CD8-positive, alpha-beta memory T cell (primary cell): ENCODE measurements at places on chromosomes 5 and 9. TPM values are rescaled to one million over a fixed set of nuclear protein-coding genes. Genes with fewer than 3 reads are reported as not detected.

- no peak overlapping the region for H3K4me3 ChIP-seq
- DNase-seq, result no peak
- H3K4me1 ChIP-seq, result no peaks in the 10 kb centered on the region
- H3K27me3 ChIP-seq, result no peaks in the 10 kb centered on the region
- H3K27ac ChIP-seq, result no peak overlapping the region
Observed at GRCh38 chr5:25500635-25501034, 855.9 kb upstream of the CDH10 start.

Gene MLANA
- total RNA-seq, result not detected

GRCh38 chr5:52673495-52673894 is 114.2 kb upstream of the ITGA1 start:
- no peak overlapping the region for H3K4me3 ChIP-seq
- H3K36me3 ChIP-seq, result no peaks in the 10 kb centered on the region
- no peak for DNase-seq
- H3K27me3 ChIP-seq, result no peaks in the 10 kb centered on the region

DNA sequence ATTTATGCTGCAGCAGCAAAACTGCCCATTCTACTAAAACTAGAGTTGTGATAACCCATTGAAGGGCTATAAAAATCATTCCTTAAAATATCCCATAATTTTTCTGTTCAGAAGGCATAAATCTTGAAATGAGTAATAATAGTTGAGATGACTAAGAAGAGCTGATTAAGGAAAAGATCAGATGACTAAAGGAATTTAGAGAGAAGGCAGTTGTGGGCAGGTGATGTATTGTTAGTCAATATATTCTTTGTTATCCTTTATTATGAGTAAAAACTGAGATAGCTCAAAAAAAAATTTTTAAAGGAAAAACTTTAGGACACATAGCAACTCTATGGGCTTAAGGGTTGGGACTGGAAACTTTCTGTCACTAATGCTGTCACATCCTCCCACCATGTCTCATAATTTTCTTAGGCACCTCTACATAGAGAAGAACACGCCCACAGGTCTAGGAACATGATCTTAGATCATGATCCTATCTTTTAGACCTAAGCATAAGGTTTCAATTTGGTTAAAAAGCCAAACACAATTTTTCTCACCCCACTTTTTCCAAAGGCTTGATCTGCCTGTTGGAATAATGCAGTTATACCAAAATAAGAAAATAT is 597.5 kb upstream of the MEF2C start:
- H3K27me3 ChIP-seq, result no peaks in the 10 kb centered on the region
- no peaks in the 10 kb centered on the region for H3K36me3 ChIP-seq
- no peak overlapping the region for H3K27ac ChIP-seq

DNA sequence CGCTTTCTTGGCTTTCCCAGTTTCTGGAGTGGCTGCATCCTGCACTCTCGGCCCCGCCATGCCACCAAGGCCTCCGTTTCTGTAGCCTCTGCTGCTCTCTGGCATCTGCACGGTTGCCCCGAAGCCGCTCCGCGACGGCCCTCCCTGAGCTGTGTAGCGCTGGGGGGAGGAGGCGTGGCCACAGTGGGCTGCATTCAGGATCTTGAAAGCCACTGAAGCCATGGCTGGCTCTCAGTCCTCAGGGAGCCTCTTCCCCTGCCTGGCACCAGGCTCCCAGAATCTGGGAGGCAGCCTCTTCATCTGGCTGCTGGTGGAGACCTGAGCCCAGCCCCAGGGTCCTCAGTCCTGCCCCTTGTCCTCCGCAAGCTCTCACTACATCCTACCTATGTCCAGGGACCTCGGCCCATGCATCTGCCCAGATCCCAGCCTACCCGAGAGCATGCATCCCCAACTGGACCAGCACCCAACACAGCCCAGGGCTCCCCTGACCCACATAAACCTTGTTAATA is 25.1 kb downstream of the PAEP start:
- no peak overlapping the region for H3K27ac ChIP-seq
- no peaks in the 10 kb centered on the region for H3K4me1 ChIP-seq
- DNase-seq, result no peak
- no peaks in the 10 kb centered on the region for H3K36me3 ChIP-seq

DNA sequence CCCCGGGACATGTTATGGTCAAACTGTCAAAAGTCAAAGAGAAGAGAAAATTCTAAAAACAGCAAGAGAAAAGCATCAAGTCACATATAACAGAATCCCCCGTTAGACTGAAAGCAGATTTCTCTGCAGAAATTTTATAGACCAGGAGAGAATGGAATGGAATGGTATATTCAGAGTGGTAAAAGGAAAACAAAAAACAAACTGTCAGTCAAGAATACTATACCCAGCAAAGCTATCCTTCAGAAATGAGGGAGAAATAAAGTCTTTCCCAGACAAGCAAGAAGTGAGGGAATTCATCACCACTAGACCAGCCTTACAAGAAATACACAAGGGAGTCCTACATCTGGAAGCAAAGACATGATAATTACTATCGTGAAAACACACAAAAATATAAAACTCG is 208.0 kb downstream of the CACNA1B start:
- no peaks in the 10 kb centered on the region for H3K4me1 ChIP-seq
- H3K4me3 ChIP-seq, result no peak overlapping the region
- no peaks in the 10 kb centered on the region for H3K27me3 ChIP-seq
- no peaks in the 10 kb centered on the region for H3K36me3 ChIP-seq

Gene RASGRF2
- total RNA-seq, result 11.1 TPM

GRCh38 chr5:141941307-141941706 is 16.7 kb downstream of the PCDH12 start:
- H3K36me3 ChIP-seq, result peaks cover 5% of the 10 kb centered on the region
- no peak for DNase-seq
- H3K27ac ChIP-seq, result no peak overlapping the region
- no peaks in the 10 kb centered on the region for H3K4me1 ChIP-seq
- no peaks in the 10 kb centered on the region for H3K27me3 ChIP-seq

- DNase-seq, result no peak
- no peaks in the 10 kb centered on the region for H3K4me1 ChIP-seq
- H3K4me3 ChIP-seq, result no peak overlapping the region
- H3K36me3 ChIP-seq, result no peaks in the 10 kb centered on the region
Observed at GRCh38 chr5:180160789-180161188, 48.2 kb downstream of the RASGEF1C start.

Gene SHOC1
- total RNA-seq, result not detected

Gene P4HA2
- 7.2 TPM for total RNA-seq

DNA sequence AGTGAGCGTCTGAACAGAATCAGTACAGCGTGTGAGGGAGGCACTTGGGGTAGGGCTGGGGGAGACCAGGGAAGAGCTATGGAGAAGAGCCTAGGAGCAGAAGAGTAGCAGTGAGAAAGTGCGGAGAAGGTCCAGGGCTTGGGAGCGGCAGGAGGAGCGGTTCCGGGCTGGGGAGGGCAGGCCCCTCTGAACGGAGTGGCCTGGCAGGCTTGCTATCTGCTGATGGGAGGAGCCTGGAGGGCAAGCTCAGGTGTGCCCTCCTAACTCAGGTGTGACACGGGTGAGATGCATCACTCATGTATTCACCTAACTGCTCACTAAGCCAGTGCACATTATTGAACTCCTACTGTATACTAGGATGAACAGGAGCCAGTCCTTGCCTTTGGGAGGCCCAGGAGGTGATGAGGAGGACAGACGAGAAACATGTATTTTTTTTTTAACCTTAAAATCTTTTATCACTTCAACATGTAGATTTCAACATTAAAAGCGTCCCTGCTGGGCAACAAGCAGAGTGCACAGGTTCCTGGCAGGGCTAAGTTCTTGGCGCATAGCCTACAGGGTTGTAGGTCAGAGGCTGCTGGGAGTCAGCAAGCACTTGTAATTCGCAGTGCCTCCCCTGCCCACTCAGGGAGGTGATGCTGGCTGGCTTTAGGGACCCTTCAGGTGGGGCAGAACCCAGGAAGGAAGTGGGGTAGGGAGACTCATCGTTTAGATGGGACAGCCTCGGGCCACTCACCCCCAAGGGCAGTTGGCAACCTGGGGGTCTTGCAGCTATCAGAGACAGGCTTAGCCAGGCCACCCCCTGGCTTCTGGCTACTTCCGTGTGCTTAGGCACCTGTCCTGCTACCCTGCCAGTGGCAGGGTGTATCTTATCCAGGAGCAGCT is 55.5 kb downstream of the TMOD1 start:
- no peak overlapping the region for H3K27ac ChIP-seq
- H3K4me1 ChIP-seq, result no peaks in the 10 kb centered on the region
- no peaks in the 10 kb centered on the region for H3K36me3 ChIP-seq

DNA sequence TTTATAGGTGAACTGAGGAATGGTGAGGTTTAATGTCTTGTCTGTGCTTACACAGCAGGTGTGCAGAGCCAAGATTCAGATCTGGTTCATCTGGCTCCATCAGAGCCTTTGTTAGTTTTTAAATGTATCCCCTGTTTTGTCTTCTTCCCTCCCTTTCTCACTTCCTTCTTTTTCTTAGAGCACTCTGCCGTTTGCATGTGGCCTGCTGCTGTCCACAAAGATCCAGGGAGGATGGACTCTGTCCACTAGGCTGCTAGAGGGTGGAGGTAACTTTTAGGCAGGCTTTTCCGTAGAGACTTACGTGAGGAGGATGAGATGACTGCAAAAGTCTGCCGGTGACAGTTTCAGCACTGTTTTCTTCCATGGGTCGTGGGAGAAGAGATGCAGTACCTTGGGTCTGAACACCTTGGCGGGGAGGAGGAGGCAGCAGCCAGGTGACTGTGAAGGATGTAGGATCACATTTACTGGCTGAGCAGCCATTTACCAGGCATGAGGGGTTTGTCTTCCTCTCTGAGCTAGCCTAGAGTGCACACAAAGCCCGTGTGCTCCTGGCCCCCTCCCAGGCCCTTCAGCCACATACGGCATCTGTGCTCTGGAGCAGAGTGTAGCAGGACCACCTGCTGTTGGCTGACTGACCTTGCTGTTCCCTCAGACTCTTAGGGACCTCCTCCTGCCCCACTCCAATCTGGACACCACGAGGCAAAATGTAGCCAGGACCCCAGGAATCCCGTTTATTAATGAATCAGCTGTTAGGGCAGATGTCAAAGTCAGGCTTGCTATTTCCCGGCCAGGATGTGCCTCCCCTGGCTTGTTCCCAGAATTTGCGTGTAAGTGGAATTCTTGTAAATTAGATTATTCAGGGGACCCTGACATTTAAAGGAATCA is 1.8 kb downstream of the NTMT1 start:
- no peak for DNase-seq
- peaks cover 54% of the 10 kb centered on the region for H3K4me1 ChIP-seq
- peak overlapping the region; percentile 100 for H3K4me3 ChIP-seq
- H3K36me3 ChIP-seq, result peaks cover 6% of the 10 kb centered on the region

- H3K4me1 ChIP-seq, result no peaks in the 10 kb centered on the region
- no peak overlapping the region for H3K27ac ChIP-seq
- H3K36me3 ChIP-seq, result no peaks in the 10 kb centered on the region
- peaks cover 9% of the 10 kb centered on the region for H3K27me3 ChIP-seq
- H3K4me3 ChIP-seq, result no peak overlapping the region
- DNase-seq, result no peak
Observed at GRCh38 chr9:37062336-37062735, 28.3 kb upstream of the PAX5 start.

GRCh38 chr9:88926781-88927505 is 64.3 kb upstream of the S1PR3 start:
- H3K27me3 ChIP-seq, result no peaks in the 10 kb centered on the region
- no peaks in the 10 kb centered on the region for H3K36me3 ChIP-seq
- no peak overlapping the region for H3K27ac ChIP-seq
- H3K4me3 ChIP-seq, result no peak overlapping the region
- DNase-seq, result no peak
- H3K4me1 ChIP-seq, result peaks cover 26% of the 10 kb centered on the region

GRCh38 chr9:136081113-136081825 is 13.8 kb downstream of the NACC2 start:
- peaks cover 3% of the 10 kb centered on the region for H3K4me1 ChIP-seq
- no peaks in the 10 kb centered on the region for H3K27me3 ChIP-seq
- H3K36me3 ChIP-seq, result no peaks in the 10 kb centered on the region

- no peak overlapping the region for H3K27ac ChIP-seq
- H3K4me1 ChIP-seq, result peaks cover 16% of the 10 kb centered on the region
- H3K4me3 ChIP-seq, result no peak overlapping the region
- H3K36me3 ChIP-seq, result no peaks in the 10 kb centered on the region
- DNase-seq, result no peak
- no peaks in the 10 kb centered on the region for H3K27me3 ChIP-seq
Observed at GRCh38 chr9:134331186-134332025, 5.2 kb downstream of the RXRA start.

DNA sequence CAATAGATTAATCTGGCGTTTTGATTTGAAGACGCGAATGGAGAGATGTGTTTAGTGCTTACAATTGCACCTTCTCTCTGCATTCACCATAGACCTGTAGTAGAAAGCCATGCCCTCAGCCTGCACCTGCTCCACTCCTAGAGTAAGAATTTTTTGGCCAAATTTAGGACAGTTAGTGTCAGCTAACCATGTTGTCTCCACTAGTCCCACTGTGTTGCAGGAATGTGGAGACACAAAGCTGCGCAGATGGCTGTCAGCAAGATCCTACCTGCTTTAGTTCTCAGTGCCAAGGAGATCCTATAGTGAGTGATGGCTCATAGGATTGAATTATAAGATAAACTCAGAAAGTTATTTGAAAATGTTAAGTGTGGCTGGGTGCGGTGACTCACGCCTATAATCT is 35.1 kb upstream of the ABCA1 start:
- peaks cover 15% of the 10 kb centered on the region for H3K4me1 ChIP-seq
- no peaks in the 10 kb centered on the region for H3K27me3 ChIP-seq
- no peak overlapping the region for H3K4me3 ChIP-seq
- no peak overlapping the region for H3K27ac ChIP-seq
- DNase-seq, result no peak

Gene ENC1
- total RNA-seq, result 0.68 TPM

Gene PROB1
- 6.7 TPM for total RNA-seq

DNA sequence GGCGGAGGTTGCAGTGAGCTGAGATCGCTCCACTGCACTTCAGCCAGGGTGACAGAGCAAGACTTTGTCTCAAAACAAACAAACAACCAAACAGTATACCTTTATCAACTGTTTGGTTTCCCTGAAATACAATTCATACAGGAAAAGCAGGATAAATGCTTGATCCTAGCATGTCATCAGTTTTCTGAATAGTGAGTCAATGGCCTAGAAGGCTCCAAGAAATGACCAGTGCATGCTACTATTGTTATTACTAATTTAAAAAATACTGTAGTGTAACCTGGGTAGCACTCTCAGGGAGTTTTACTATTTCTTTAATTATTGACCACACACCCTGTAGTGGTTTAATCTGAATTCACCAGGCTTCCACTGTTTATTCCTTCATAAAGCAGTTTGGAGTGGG is 101.0 kb upstream of the PTPN3 start:
- H3K27ac ChIP-seq, result no peak overlapping the region
- H3K4me1 ChIP-seq, result no peaks in the 10 kb centered on the region
- DNase-seq, result no peak

Gene COL5A1
- total RNA-seq, result 0.02 TPM

GRCh38 chr5:37966871-37967270 is 127.0 kb upstream of the GDNF start:
- DNase-seq, result no peak
- H3K27ac ChIP-seq, result no peak overlapping the region
- H3K36me3 ChIP-seq, result no peaks in the 10 kb centered on the region
- H3K4me1 ChIP-seq, result no peaks in the 10 kb centered on the region
- H3K4me3 ChIP-seq, result no peak overlapping the region
- H3K27me3 ChIP-seq, result no peaks in the 10 kb centered on the region
